ENCODE measurements at places on chromosomes 12 and 14.

GRCh38 chr14:38524636-38525509 lies 269.0 kb upstream of the CLEC14A start:
- no peak for DNase-seq

DNA sequence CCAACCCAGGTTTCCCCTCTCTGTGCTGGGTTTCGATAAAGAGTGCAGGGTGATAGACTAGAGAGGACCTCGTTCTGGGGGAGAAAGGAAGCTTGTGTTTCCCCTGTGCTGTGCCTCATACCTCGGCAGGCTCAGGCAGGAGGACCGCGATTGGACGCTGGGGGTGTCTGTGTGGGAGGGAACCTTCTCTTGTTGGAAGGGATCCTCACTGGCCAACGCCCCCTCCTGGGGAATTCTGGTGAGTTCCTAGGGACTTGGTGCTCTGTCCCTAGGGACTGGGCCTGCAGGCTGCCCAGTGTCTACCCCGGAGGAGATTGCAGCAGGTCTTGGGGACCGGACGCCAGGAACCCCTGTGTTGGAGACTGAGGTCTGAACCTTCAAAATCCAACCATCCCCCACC lies 157.4 kb upstream of the PRMT8 start:
- DNase-seq = peak; percentile 67

- peak; percentile 92 for DNase-seq
Measured at GRCh38 chr12:11718768-11719253, 69.3 kb downstream of the ETV6 start.

- no peak for DNase-seq
Measured at GRCh38 chr14:73057944-73058223, 450 bp upstream of the RBM25 start.

- DNase-seq = no peak
Measured at GRCh38 chr12:54028314-54029201, at the start of gene HOXC6. HOXC6 (plus strand) TSS chr12:54028440; CDS start chr12:54028522, 82 bp downstream.

DNA sequence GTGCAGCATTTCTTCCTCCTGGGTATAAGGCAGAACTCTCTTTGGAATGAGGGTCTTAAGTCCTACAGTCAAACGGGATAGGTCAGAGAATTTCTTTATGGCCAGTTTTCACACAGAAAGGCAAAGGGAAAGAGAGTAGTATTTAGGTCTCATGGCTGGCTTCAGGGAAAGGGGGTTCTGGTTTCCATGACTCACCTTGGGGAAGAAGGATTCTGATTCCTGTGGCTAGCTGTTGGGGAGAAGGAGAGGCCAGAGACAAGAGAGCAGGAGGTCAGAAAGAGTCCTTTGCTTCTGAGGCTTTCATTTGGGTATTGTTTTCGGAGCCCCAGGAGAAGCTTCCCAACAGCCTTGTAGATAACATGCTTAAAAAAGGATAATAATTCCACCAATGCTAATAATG lies 332.5 kb downstream of the NPAS3 start:
- DNase-seq = no peak

DNA sequence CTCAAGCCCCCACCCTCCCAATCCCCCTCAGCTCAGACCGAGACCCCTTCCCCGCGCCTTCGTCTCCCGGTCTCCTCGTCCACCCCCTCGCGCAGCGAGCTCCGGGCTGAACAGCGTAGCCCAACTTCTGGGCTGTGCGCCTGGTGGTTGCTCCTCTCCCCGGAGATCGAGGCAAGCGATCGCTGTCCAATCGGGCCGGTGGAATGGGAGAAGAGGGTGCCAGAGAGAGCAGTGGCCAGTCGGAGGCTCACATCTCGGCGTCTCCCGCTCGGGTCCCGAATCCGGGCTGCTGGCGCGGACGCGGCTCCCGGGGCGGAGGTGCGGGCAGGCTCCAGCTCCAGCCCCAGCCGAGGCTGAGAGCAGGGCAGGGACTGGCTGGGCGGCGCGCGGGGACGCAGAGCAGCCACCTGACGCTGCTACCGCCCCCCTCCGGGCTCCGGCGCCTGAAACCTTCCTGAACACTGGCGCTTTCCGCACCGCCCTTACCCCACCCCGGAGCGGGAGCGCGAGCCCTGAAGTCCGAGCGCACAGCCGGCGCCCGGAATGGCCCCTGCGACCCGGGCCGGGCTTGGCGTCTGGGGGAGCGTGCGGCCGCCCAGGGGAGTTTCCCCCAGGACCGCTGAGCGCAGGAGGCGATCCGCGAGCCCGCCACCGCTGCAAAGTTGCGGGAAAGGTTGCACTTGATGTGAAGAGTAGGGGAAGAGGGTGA lies 508 bp upstream of the KCNH5 start:
- DNase-seq = peak; percentile 70

DNA sequence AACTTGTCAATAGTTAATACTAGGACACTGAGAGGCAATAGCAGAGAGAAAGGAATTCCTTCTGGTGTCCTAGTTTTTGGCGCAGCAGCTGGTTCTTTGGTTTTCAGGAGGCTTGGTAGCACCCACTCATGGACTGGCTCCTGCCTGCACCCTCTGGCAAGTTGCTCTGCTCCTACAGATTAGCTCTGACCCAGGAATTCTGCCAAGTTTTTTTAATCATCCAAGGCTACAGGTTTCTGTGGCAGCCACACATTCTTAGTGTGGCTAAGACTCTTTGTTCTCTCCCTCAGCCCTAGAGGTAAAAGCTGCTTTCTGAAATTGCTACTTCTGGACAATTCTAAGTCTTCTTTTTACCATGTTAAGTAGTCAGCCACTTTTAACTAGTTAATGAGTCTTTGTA lies 72.0 kb upstream of the FKBP4 start:
- DNase-seq = no peak

- DNase-seq = peak; percentile 87
Measured at GRCh38 chr12:32671930-32672780, 6.9 kb upstream of the DNM1L start.

- DNase-seq = no peak
Measured at GRCh38 chr14:34665785-34666435, 36.0 kb upstream of the SNX6 start.

DNA sequence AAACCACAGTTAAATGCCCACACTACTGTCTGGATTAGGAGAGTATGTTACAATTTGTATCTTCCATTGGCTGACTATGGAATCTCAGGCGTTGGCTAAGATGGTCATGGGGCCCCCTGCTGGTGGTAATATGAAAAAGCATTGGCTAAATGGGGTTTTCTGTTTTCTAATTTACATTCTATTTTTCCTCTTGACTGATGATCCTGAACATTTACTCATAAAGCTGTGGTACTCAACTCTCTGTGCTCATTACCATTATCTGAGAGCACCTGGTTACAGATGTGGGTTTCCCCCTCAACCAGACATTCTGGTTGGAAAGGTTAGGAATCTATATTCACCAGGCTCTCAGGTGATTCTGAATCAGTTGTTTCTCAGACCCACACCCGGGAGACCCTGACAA lies 64.8 kb downstream of the WSCD2 start:
- DNase-seq = peak; percentile 10

DNA sequence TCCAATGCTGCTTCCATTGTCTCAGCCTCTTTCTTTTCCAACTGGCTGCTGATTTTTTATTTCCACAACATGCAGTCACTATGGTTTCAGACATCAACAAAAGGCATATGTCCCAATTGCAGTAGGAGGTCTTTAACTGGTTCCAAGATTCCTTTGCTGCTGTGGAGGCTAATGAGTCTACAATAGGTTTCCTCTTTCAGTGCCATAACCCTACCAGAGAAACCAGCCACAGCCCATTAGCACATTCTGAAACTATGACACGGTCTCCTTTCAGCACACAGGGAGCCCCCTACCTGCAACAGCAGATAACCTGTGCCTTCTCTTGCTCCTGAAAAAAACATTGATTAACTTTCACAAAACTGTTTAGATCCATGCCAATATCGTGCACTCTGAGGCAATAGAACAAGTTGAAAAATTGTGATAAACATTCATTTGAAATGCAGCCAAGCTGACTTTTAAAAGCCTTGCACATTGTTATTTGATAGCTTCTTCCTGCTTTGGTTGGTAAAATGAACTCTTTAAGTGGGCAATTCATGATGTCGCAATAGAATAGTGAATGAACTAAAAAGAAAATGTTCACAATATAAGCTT lies 32.4 kb downstream of the PLEKHG7 start:
- DNase-seq = no peak

- DNase-seq = peak; percentile 60
Measured at GRCh38 chr12:78403681-78404080, 460.9 kb upstream of the SYT1 start.

- DNase-seq = no peak
Measured at GRCh38 chr12:74896186-74896585, 313.5 kb downstream of the KCNC2 start.

GRCh38 chr12:98185606-98186005 lies 329.8 kb upstream of the TMPO start:
- no peak for DNase-seq

DNA sequence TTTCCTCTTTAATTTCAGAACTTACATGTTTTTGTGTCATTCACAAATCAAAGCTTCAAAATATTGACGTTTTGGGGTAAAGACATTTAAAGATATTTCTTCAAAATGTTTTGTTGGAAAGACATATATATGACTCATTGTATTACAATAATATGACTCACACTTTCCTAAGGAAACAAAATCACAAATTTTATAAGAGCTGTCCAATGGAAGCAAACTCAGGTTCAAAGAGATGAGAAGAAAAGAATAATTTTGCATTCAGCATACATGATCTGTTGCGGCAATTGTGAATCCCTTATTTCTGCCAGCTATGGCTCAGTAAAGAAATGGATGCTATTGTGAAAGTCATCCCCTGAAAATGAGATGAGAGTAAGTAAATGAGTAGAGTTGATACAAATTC lies 82.7 kb downstream of the GRIP1 start:
- DNase-seq = no peak

DNA sequence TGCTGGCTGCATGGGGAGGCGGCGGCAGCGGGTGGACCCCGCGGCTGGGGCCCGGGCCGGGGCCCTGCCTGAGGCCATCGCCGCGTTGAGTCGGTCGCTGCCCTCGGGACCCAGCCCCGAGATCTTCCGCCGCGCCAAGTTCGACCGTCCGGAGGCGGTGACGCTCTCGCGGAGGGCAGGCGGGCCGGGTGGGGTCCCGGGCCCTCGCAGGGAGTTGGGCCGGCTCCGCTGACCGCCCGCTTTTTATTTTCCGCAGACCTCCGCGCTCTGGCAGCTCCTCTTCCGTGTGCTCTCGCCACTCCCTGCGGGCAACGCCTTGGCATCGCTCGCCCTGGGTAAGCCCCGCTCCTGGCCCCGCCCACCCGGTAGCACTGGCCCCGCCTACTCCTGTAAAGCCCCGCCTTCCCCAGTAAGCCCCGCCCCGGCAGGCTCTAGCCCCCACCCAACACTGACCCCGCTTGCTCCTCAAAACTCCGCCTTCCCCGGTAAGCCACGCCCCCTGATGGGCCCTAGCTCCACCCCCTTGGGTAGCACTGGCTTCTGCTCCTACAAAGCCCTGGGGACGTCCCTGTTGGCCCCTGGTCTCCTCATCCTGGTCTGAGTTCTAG lies 424 bp downstream of the TEDC1 start:
- peak; percentile 70 for DNase-seq

DNA sequence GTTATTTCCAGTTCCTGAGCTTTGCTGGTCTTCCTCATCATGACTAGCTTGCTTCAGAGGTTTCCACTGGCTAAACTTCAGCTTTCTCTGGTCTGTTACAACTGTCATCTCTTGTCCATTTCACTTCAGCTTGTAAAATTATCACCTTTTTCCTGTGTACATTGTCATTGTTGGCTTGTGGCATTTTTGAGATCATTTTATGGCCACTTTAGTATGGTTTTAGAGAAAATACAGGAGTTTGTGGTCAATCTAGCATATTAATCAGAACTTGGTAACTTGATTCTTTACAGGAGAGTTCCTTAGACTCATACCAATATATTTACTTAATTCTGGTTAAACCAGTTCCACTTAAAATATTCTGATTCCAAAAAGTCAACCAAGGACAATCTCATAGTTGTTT lies 235.9 kb upstream of the KITLG start:
- DNase-seq = no peak

Data from SK-N-DZ (cell line).